PC-3 (cell line): ENCODE measurements at places on chromosomes 11 and 22. TPM values are rescaled to one million over a fixed set of nuclear protein-coding genes. Genes with fewer than 3 reads are reported as not detected.

DNA sequence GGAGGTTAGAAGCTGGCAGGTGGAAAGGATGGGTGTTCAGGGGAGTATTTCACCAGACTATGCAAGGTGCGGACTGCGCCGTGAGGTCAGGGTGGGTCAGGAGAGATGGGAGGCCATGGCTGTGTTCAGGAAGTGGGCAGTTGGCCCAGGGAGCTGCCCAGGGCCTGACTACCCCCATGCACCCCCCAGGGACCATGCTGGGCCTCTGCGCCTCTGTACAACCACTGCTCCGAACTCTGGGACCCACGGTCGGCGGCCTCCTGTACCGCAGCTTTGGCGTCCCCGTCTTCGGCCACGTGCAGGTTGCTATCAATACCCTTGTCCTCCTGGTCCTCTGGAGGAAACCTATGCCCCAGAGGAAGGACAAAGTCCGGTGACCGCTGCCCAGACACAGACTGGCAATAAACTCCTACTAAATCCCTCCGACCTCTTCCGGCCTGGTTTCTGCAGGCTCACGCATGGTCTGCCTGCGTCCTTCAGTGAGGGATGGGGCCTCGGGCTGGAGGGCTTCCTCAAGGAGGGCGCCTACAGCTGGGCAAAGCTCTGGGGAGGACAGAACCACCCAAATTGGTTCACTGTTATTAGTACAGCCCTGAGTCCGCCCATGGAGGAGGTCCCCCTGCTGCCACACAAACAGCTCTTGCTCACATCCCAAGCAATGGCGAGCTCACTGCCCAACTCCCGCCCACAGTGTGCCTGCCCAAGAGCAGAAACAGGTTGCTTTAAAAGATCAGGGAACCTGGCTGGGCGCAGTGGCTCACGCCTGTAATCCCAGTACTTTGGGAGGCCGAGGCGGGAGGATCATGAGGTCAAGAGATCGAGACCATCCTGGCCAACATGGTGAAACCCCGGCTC is 4.2 kb downstream of the PHLDA2 start:
- no peak overlapping the region for H3K4me3 ChIP-seq
- no peak for DNase-seq
- peak overlapping the region; percentile 70 for H3K27ac ChIP-seq
- H3K4me1 ChIP-seq = peaks cover 33% of the 10 kb centered on the region
- no peaks in the 10 kb centered on the region for H3K27me3 ChIP-seq

GRCh38 chr11:124984512-124984854 is 30.5 kb downstream of the CCDC15 start:
- H3K27me3 ChIP-seq = no peaks in the 10 kb centered on the region
- H3K27ac ChIP-seq = no peak overlapping the region
- DNase-seq = no peak
- H3K4me1 ChIP-seq = no peaks in the 10 kb centered on the region
- no peak overlapping the region for H3K4me3 ChIP-seq
- H3K36me3 ChIP-seq = peaks cover 28% of the 10 kb centered on the region

GRCh38 chr22:47203554-47203991 is 441.1 kb downstream of the TBC1D22A start:
- no peak for DNase-seq
- H3K27ac ChIP-seq = no peak overlapping the region
- no peaks in the 10 kb centered on the region for H3K36me3 ChIP-seq
- no peaks in the 10 kb centered on the region for H3K4me1 ChIP-seq

DNA sequence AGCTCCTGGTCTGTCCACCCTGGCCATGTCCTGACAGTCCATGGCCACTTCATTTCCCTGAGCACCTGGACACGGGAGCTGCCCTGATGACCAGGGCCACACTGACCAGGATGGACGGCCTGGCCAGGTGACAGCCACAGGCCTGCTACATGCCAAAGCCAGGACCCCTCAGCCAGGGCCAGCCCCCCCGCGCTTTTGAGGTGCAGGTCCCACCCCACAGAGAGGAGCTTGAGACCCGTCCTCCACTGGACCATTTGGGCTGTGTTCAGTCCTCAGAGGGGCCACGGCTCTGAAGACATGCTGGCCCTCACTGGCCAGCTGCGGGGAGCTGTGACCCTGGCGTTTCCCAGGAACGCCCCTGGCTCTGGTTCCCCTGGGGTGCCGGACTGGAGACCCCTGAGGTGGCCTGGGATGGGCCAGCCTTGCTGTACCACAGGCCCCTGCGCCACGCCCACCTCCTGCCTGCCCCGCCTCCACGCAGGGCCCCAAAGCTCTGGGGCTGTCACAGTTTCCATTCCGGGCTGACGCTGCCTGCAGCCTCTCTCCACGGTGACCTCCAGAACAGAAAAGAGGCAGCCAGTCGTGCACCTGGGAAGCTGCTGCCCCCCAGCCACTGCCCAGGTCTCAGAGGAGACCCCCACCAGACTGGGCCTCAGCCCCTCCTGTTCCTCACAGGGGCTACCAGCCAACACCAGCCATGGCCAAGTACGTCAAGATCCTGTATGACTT is 18.2 kb downstream of the EPS8L2 start:
- no peak for DNase-seq
- no peaks in the 10 kb centered on the region for H3K27me3 ChIP-seq
- peaks cover 9% of the 10 kb centered on the region for H3K36me3 ChIP-seq
- peaks cover 17% of the 10 kb centered on the region for H3K4me1 ChIP-seq
- no peak overlapping the region for H3K27ac ChIP-seq
- H3K4me3 ChIP-seq = no peak overlapping the region

DNA sequence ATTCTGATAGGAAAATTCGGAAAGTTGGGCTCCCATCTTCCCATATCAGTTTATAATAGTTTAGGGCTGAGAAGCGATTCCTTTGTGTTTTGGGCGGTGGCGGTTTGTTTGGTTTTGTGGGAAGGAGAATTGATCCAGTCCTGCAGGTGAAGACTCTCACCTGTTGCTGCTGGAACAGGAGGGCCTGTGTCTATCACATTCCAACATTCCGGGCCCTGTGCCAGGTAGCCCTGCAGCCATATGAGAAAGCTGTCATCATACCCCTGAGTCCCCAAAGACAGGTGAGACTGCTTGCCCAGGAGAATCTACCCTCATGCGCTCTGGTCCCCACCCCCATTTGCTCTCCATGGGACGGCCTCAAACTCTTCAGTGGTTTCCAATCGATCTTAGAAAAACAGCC is 62.1 kb downstream of the TRAF6 start:
- H3K4me1 ChIP-seq = peaks cover 31% of the 10 kb centered on the region
- H3K36me3 ChIP-seq = no peaks in the 10 kb centered on the region
- no peaks in the 10 kb centered on the region for H3K27me3 ChIP-seq
- DNase-seq = peak; percentile 95

DNA sequence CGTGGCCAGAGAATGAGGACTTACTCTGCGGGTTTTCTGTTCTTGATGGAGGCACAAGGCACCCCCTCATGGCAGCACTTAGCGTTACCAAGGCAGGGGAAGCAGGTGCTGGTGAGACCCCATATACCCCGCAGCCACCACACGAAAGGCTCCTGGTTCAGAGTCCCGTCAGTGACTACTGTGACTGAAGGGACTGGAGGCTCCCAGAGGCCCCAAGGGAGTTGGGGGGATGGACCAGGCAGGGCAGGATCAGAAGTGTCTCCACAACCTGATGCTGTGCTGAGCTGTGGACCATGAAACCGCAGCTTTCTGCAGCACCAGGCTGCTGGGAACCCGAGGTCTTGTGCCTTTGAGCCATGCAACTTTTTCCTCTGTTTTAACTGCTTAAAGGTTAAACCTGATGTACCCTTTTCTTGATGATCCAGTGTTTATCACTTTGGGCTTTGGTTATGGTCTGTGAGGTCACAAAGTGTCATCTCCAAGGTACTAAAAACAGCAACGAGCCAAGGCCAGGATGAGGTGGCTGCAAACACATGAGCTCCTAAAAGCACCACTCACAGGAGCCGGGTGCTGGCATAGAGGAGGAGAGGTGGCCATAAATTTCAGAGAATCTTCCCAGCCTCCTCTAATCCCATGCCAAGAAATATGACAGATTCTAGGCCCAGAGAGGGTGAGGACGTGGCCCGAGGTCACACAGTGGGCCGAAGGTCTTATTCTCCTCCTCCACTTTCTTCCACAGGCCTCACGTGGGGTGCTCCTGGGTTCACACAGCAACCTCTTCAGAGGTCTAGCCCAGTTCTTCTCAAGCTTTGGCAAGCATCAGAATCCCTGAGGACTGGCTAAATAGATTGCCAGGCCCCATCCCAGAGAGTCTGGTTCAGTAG is 4.2 kb upstream of the LRRC32 start:
- H3K4me1 ChIP-seq = no peaks in the 10 kb centered on the region
- H3K4me3 ChIP-seq = no peak overlapping the region
- H3K27me3 ChIP-seq = peaks cover 9% of the 10 kb centered on the region

GRCh38 chr11:98565311-98565710 is 455.4 kb upstream of the CNTN5 start:
- H3K36me3 ChIP-seq = no peaks in the 10 kb centered on the region
- no peak overlapping the region for H3K4me3 ChIP-seq
- H3K4me1 ChIP-seq = no peaks in the 10 kb centered on the region
- peaks cover 13% of the 10 kb centered on the region; the same call in 1 of the 2 replicates for H3K27me3 ChIP-seq
- no peak overlapping the region for H3K27ac ChIP-seq

GRCh38 chr11:12119502-12119901 is 9.1 kb downstream of the MICAL2 start:
- peaks cover 34% of the 10 kb centered on the region for H3K4me1 ChIP-seq
- H3K27ac ChIP-seq = no peak overlapping the region
- H3K4me3 ChIP-seq = no peak overlapping the region
- DNase-seq = peak; percentile 20
- peaks cover 25% of the 10 kb centered on the region for H3K36me3 ChIP-seq

DNA sequence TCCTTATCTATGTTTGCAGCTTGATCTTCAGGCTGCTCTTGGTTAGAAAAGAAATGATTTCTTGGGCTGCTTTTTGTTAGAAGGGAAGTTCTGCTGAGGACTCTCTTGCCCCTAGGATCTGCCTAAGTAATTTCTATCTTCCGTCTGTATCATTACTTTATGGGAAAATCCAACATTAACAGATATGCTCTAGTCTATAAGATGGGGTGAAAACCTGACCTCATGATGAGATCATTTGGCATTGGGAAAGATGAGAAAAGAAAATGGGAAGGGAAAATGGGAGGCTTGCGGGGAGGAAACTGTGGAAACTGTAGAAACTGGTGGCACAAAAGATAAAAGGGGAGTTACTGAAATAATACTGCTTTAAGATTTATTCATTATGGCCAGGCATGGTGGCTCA is 63.6 kb downstream of the FDX1 start:
- no peak overlapping the region for H3K27ac ChIP-seq
- no peak overlapping the region for H3K4me3 ChIP-seq

DNA sequence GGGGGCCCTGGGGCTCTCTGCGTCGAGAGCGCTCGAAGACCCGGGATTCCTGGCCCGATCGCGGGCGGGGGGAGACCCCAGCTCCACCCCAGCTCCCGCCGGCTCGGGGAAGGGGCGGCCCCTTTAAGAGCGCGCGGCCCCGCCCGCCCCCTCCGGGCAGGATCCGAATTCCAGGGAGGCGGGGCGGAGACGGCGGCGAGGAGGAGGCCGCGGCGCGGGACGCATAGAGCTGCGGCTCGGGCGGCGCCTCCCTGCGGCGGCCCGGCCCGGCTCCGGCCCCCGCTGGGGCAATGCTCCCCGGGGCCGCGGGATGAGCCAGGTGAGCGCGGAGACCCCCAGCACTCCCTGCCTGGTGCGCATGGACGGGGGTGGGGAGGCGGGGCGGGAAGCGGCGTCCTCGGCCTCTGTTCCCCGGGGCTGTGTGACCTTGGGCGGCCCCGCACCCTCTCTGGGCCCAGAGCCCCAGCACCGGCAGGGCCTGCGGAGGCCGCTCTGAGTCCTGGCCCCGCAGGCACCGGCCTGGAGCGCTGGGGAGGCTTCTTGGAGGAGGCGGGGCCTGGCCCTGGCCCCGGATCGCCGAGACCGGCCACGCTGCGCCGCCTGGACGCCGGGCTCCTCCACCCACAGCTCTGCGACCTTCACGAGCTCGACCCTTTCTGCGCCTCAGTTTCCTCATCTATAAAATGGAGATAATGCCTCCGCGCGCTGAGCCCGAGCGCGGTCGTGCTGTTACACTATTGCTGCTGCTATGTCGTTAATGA is 565 bp downstream of the GAS2L1 start:
- peak overlapping the region; percentile 97 for H3K27ac ChIP-seq
- peaks cover 37% of the 10 kb centered on the region for H3K4me1 ChIP-seq
- no peaks in the 10 kb centered on the region for H3K36me3 ChIP-seq
- peak; percentile 80 for DNase-seq

DNA sequence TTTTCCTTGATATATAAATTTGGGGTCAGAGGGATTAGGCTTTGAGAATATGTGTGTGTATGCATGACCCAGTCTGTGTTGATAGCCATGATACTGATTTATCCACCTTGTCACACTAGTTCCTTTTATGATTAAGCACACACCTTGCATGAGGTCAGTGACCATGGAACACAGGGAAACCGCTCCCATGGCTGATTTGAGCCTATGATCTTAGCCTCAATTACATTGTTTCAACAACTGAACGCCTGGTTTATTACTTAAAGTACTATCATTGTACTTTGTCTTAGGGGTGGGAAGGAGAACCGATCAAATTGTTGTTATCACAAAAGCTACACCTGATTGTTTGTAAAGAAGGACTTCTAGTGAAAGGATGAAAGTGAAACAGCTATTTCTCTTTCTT is 70.7 kb downstream of the ARFGAP2 start:
- no peak overlapping the region for H3K4me3 ChIP-seq
- DNase-seq = no peak
- no peaks in the 10 kb centered on the region for H3K27me3 ChIP-seq

- H3K27me3 ChIP-seq = peaks cover 79% of the 10 kb centered on the region
- no peaks in the 10 kb centered on the region for H3K4me1 ChIP-seq
- no peaks in the 10 kb centered on the region for H3K36me3 ChIP-seq
- H3K4me3 ChIP-seq = no peak overlapping the region
- H3K27ac ChIP-seq = no peak overlapping the region
Measured at GRCh38 chr11:95652002-95652472, 137.5 kb downstream of the FAM76B start.

- no peaks in the 10 kb centered on the region for H3K27me3 ChIP-seq
- H3K4me1 ChIP-seq = peaks cover 14% of the 10 kb centered on the region; the same call in 1 of the 2 replicates
- DNase-seq = no peak
- H3K27ac ChIP-seq = no peak overlapping the region
- H3K36me3 ChIP-seq = 0 out of 2 replicates have a peak, but pooled peaks cover 4% of the 10 kb centered on the region
Measured at GRCh38 chr11:46846510-46846830, 390 bp upstream of the CKAP5 start.

DNA sequence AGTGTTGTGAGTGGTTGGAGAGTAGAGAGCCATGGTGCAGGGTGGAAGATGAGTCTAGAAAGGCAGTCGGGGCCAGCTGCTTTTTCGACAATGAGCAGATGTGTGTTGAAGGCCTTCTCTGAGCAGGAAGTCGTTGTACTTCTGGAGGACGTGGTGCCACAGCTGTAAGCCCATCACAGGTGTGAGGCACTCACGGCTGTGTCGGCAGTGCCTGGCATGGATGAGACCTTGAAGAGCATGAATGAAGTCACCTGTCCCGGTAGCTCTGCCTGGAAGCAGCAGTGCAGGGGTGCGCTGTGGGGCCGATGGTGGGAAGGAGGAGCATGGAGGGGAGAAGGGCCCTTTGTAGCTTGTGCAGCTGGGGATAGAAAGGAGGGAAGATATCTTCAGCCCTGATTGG is 165.2 kb downstream of the PKNOX2 start:
- peaks cover 94% of the 10 kb centered on the region for H3K27me3 ChIP-seq
- no peak overlapping the region for H3K27ac ChIP-seq
- DNase-seq = no peak
- no peak overlapping the region for H3K4me3 ChIP-seq

Gene CHST1
- not detected in 2 replicates for total RNA-seq

Gene PSMD13
- total RNA-seq = 226 and 255 TPM in 2 replicates

Gene PNPLA3
- 0.29 and 0.36 TPM in 2 replicates for total RNA-seq

Gene RFPL1
- total RNA-seq = not detected in 2 replicates

Gene ADORA2A
- total RNA-seq = 0.92 and 1.7 TPM in 2 replicates

Gene MRGPRE
- not detected in 2 replicates for total RNA-seq

Gene RBMXL2
- 0.15 TPM in 1 of 2 replicates, not detected in the other for total RNA-seq

Gene SPDYC
- total RNA-seq = not detected in 2 replicates

Gene MAPK11
- total RNA-seq = 7.0 and 7.6 TPM in 2 replicates

Gene MRGPRX4
- total RNA-seq = not detected in 2 replicates

Gene KRTAP5-11
- not detected in 2 replicates for total RNA-seq

Gene OVOL1
- 17.1 and 18.1 TPM in 2 replicates for total RNA-seq

Gene USH1C
- not detected in 2 replicates for total RNA-seq

Gene C1QTNF5
- total RNA-seq = 2.0 and 2.6 TPM in 2 replicates
